ENCODE measurements at places on chromosomes 12 and 14.

GRCh38 chr14:85466678-85467077 lies 63.3 kb upstream of the FLRT2 start:
- no peak for DNase-seq

DNA sequence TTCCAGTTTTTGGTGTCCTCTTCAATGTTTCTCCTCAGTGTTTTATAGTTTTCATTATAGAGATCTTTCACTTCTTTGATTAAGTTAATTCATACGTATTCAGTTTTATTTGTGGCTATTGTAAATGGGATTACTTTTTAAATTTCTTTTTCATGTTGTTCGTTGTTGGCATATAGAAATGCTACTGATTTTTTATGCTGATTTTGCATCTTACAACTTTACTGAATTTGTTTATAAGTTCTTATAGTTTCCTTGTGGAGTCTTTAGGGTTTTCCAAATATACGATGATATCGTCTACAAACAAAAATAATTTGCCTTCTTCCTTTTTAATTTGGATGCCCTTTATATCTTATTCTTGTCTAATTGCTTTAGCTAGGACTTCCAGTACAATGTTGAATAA lies 9.7 kb upstream of the SDR9C7 start:
- no peak for DNase-seq

DNA sequence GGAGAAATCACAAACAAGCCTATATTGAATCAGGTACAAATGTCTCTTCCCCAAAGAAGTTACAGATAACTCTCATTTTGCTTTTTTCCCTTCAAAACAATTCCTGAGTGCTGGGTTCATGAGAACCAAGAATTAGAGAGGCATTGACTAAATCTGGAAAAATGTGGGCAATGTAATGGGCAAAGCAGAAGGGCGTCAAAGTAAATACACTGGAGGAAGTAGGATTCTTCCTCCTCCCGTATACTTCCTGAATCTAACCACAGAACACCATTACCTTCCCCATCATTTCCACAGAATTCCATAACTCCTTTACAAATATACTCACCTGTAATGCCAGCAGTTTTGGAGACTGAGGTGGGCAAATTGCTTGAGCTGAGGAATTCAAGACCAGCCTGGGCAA lies 3.0 kb upstream of the RBMS2 start:
- no peak for DNase-seq

DNA sequence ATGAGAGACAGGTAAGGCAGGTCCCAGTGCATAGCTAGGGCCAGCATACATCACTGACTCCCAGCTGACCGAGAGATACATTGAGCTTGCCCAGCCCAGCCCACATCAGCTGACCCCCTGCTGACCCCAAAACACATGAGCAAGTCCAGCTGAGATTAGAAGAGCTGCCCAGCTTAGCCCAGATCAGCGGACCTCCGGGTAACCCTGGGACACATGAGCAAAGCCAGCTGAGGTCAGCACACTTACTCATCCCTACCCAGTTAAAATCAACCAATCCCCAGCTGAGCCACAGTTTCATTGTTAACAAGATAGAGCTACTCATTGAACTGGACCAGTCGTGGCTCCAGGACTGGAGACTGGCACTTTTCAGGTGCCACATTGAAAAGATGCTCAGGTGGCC lies 21.8 kb upstream of the FBXO34 start:
- no peak for DNase-seq

DNA sequence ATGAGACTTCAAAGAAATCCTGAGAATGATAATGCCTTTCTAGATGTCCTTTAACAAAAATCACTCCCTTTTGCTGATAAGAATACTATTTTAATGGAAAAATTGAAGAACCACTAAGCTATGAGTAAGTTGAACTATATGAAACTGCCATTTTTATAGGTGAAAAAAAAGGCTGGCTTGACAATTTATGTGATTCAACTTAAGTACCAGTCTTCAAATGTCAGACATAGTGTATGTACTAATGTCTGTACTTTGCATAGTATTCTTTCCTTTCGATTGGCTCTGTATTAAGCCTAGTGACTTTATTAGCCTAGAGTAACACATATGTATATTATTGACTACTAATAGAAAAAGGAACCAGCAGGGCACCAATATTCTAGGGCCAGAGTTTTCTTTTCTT lies 11.9 kb downstream of the HEATR5A start:
- DNase-seq = no peak

Data from memory B cell (primary cell).